CD4-positive, CD25-positive, alpha-beta regulatory T cell (primary cell): ENCODE measurements at places on chromosomes 7 and 10. TPM values are rescaled to one million over a fixed set of nuclear protein-coding genes. Genes with fewer than 3 reads are reported as not detected.

Gene SLC18A3
- not detected for total RNA-seq

Gene TAS2R41
- 0.59 TPM for total RNA-seq

Gene OPN1SW
- not detected for total RNA-seq

Gene CYP17A1
- not detected for total RNA-seq

Gene PTPRN2
- total RNA-seq: 1.6 TPM

Gene H2BK1
- 3.8 TPM for total RNA-seq
